ENCODE measurements at places on chromosomes 1 and 21.

GRCh38 chr1:31705080-31705866, 1.5 kb upstream of the COL16A1 start:
- DNase-seq = peak; percentile 22

DNA sequence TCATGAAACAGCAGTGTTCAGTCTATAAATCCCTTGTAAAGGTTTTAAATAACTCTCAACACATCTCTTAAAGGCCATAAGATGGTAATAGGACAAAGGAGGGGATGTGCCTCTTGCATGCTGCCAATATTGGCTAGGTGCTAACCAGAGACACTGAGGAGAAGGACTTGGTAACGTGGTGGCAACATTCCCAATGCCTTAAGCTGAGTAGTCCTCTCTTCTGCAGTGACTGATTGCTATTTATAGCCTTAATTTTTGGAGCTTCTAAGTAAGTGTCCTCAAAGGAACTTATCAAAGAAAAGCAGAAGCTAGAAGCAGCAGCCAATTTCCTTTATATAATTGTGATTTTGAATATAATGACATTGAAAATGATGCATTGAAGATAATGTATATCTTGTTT, 63.0 kb downstream of the DPT start:
- DNase-seq = no peak

- no peak for DNase-seq
Observed at GRCh38 chr1:121595089-121595488, 410.3 kb downstream of the SRGAP2C start.

DNA sequence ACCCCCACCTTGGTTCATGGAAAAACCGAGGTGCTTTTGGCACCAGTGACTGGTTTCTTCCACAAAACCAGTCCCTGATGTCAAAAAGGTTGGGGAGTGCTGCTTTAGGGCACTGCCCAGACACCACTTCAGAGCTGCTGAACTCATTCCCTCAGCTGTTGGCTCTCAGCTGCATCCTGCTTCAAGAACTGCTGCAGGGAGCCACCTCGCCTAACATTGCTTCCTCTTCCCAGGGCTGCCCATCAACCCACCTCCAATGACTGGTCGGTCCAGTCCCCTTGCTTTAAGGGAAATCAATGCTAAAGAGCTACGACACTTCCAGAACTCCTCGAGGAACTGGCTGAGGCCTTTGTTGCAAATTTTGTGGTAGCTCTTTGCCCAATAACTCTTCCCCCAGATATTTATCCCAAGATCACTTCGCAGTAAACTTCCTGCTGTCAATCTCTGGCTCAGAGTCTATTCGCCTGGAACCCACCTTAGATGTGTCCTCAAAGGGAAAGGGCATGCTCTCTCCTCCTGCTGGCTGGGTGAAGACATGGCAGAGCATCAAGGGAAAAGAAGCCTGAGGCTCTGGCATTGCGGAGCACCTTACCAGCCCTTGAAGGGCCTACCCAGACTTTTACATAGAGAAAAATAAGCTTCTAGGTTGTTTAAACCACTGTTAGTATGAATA, 29.0 kb downstream of the C1orf52 start:
- DNase-seq = no peak

- DNase-seq = no peak
Observed at GRCh38 chr1:58585581-58586151, 8.6 kb upstream of the TACSTD2 start.

DNA sequence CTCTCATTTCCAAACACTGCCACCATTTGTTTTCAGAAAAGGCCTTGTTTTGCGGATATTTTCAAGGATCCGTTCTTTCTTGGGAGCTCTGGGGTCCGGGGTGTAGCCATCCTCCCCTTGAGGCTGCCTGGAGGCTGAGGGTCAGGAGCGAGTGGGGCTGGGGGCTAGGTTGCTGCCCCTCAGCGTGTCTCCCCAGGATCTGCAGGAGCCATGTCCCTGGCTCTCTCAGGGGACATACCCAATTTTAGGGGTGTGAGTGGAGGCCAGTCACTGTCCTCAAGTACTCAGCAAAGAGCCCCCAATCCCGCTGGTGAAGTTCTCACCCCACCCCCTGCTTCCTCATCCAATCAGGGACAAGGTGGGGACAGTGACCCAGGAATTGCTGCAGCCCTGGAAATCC, 15.0 kb upstream of the PRDM16 start:
- no peak for DNase-seq
